ENCODE measurements at places on chromosomes 1 and 21.

DNA sequence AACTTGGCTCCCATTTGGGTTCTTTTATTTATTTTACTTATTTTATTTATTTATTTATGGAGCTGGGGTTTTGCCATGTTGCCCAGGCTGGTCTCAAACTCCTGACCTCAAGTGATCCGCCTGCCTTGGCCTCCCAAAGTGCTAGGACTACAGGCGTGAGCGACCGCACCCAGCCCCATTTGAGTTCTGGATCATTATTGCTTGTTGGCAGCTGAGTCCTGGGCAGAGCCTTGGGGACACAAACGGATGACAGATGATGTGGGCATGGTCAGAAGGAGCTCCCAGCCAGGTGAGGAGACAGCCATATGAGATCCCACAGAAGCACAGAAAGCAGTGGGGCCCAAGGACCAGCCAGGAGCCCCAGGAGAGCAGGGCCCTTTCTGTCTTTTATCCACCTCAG, 254.0 kb downstream of the MATN1 start:
- DNase-seq = no peak

- no peak for DNase-seq
These were observed 280.1 kb downstream of the NPHP4 start for GRCh38 chr1:5711956-5712645.

GRCh38 chr1:110450929-110451328, at the start of gene PROK1:
Gene PROK1, plus strand, starts transcription at chr1:110451149. Its CDS starts 68 bp downstream, at chr1:110451217.
- DNase-seq = no peak

DNA sequence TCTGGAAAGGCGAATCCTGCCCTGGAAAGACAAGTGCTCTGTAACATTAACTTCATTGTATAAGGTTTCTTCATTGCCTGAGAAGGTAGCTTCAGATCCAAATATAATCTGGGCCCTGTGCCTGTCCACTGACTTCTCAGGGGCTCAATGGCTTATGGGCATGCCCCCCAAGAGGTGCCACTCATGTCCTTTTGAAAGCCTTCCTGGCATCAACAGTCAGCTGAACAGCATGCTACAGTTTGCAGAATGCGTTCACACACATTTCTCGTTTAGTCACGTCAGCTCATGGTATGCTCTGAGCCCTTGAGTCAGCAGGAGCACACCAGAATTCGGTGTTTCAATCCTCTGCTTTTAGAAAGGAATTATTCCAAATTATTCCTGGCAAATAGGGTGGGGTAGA, 23.8 kb downstream of the TMCC2 start:
- DNase-seq = no peak

DNA sequence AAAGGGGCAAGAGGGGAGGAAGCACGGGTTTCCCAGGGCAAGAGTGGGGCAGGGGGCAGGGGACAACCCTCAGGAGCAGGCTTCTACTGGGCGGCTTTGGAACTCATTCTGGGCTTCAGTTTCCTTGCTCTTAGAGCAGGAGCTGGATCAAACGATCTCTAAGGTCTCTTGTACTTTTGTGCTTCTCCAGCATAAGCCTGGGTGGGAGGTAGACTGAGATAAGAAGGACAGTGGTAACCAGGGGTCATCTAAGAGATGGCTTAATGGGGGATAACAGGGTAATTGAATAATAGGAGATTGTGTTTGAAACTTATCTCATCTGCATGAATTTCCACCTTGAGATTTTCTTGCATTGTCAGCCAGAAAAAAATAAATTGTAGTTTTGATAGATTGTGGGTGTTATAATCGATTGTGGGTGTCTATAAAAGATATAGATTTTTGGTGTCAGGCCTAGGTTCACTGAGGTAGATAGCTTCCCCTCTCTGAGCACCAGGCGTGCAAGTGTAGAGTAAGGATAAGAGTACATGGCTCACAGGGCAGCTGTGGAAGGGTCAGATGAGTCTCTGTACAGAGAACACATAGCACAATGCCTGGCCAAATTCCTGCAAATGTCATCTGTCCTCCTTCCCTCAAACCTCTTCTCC, 68.0 kb downstream of the CD58 start:
- no peak for DNase-seq

Data from activated CD4-positive, alpha-beta T cell treated with anti-CD3 and anti-CD28 coated beads for 48 hours (primary cell).